ENCODE measurements at places on chromosomes 7 and 10. TPM values are rescaled to one million over a fixed set of nuclear protein-coding genes. Genes with fewer than 3 reads are reported as not detected.
A peak's percentile ranks its signal among the peaks of the same experiment; 100 is the strongest.

- no peak for DNase-seq
- no peak overlapping the region for H3K4me3 ChIP-seq
- H3K4me1 ChIP-seq = peaks cover 6% of the 10 kb centered on the region
- no peaks in the 10 kb centered on the region for H3K36me3 ChIP-seq
Observed at GRCh38 chr7:130148561-130148960, 56.6 kb downstream of the TMEM209 start.

CYP17A1 gene
- total RNA-seq = not detected

DNA sequence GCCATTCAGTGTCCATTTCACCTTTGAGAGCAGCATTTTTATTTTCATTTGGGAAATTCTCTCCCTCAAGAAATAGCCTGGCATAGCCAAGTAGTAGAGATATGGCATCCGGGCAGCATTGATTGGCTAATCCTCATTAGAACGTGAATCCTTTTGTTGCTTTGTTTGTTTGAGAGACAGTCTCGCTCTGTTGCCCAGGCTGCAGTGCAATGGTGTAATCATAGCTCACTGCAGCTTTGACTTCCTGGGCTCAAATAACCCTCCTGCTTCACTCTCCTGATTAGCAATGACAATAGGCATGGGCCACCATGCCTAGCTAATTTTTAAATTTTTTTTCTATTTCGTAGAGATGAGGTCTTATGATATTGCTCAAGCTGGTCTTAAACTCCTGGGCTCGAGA is 1174.9 kb upstream of the AUTS2 start:
- no peak for DNase-seq
- H3K4me3 ChIP-seq = no peak overlapping the region
- no peaks in the 10 kb centered on the region for H3K27me3 ChIP-seq
- no peak overlapping the region for H3K27ac ChIP-seq
- H3K36me3 ChIP-seq = no peaks in the 10 kb centered on the region

GRCh38 chr7:141577043-141577839 is 26.0 kb downstream of the AGK start:
- no peak overlapping the region for H3K27ac ChIP-seq

DNA sequence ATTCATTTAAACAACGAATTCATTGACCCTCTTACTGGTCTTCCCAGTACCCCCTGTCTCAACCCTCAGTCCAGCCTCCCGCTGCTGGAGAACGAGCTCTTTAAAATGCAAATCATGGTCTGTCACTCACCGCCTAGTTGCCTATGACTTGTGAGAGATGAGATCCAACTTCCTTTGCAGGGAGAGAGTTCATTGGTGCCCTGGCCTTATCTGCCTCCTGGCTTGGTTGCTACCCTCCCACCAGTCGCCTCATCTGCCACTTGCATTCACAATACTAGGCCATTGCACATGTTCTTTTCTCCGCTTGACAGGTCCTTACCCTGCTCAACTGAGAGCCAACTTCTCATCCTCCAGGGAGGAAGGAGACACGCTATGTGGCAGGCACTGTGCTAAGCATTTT is 54.0 kb upstream of the MXI1 start:
- no peak for DNase-seq
- peaks cover 19% of the 10 kb centered on the region for H3K4me1 ChIP-seq
- no peaks in the 10 kb centered on the region for H3K36me3 ChIP-seq
- no peak overlapping the region for H3K27ac ChIP-seq
- H3K27me3 ChIP-seq = peaks cover 2% of the 10 kb centered on the region
- no peak overlapping the region for H3K4me3 ChIP-seq

NKX1-2 gene
- total RNA-seq = not detected

HBP1 gene
- 15.8 TPM for total RNA-seq

GRCh38 chr10:52318136-52318701 is 4.1 kb downstream of the DKK1 start:
- peak overlapping the region; percentile 89 for H3K27ac ChIP-seq
- peaks cover 42% of the 10 kb centered on the region for H3K27me3 ChIP-seq
- H3K4me1 ChIP-seq = peaks cover 22% of the 10 kb centered on the region
- no peak overlapping the region for H3K4me3 ChIP-seq

GPR22 gene
- total RNA-seq = not detected

GRCh38 chr7:116583653-116584052 is 58.8 kb downstream of the CAV1 start:
- H3K4me1 ChIP-seq = peaks cover 25% of the 10 kb centered on the region
- no peaks in the 10 kb centered on the region for H3K36me3 ChIP-seq
- DNase-seq = no peak
- no peak overlapping the region for H3K4me3 ChIP-seq
- H3K27ac ChIP-seq = no peak overlapping the region
- H3K27me3 ChIP-seq = no peaks in the 10 kb centered on the region

- no peaks in the 10 kb centered on the region for H3K36me3 ChIP-seq
- no peak for DNase-seq
- no peaks in the 10 kb centered on the region for H3K27me3 ChIP-seq
- H3K4me3 ChIP-seq = no peak overlapping the region
- H3K4me1 ChIP-seq = peaks cover 6% of the 10 kb centered on the region
Observed at GRCh38 chr10:59283456-59284091, 78.8 kb downstream of the FAM13C start.

KCNH2 gene
- 10.7 TPM for total RNA-seq

GRCh38 chr7:158377800-158378623 is 209.6 kb downstream of the PTPRN2 start:
- no peak overlapping the region for H3K4me3 ChIP-seq
- peaks cover 18% of the 10 kb centered on the region for H3K27me3 ChIP-seq
- peaks cover 5% of the 10 kb centered on the region for H3K36me3 ChIP-seq
- DNase-seq = no peak
- no peak overlapping the region for H3K27ac ChIP-seq

DNA sequence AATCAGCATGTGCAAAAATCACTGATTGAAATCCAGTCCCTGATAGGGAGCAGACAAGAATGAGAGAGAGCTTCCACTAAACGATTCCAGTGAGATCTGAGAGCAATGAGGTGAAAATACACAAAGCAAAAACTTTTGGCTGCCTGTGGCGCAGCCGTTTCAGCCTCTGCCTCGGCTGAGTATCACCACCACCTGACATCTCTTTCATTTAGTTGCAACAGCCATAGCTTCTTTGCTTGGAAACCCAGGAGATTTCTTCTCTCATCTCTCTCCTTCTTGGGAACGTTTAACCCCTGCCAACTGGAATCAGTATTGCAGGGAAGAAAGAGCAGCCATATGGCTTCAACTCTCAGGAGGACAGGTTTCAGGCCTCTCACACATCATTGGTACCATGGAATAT is 237.3 kb upstream of the AGK start:
- no peak overlapping the region for H3K27ac ChIP-seq
- H3K36me3 ChIP-seq = no peaks in the 10 kb centered on the region
- DNase-seq = no peak
- no peaks in the 10 kb centered on the region for H3K4me1 ChIP-seq
- no peaks in the 10 kb centered on the region for H3K27me3 ChIP-seq

GRCh38 chr7:99372275-99373090 is 2.0 kb upstream of the ARPC1B start:
- peak overlapping the region; percentile 72 for H3K27ac ChIP-seq
- H3K4me1 ChIP-seq = peaks cover 13% of the 10 kb centered on the region
- H3K4me3 ChIP-seq = peak overlapping the region; percentile 89
- H3K27me3 ChIP-seq = peaks cover 5% of the 10 kb centered on the region

TMEM236 gene
- total RNA-seq = 0.05 TPM

DNA sequence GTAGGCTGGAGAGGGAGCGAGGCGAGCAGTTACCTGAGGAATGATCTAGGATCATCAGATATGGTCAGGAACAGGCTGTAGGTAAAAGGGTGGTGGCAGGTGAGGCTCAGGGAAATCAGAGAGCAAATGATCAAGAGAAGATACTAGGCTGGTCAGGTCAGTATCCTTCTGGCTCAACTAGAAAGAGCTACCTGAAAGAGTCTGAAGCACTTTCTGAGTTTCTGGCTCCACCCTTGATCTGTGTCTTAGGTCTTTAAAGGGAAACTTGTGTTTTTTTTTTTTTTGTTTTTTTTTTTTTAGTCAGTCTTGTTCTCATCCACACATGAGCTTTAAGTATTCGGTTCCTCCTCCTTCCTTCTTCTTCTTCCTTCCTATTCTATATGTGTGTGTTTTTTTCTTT is 10.5 kb downstream of the ADAM22 start:
- H3K4me1 ChIP-seq = peaks cover 5% of the 10 kb centered on the region
- H3K4me3 ChIP-seq = no peak overlapping the region
- no peak for DNase-seq
- H3K27ac ChIP-seq = no peak overlapping the region

DNA sequence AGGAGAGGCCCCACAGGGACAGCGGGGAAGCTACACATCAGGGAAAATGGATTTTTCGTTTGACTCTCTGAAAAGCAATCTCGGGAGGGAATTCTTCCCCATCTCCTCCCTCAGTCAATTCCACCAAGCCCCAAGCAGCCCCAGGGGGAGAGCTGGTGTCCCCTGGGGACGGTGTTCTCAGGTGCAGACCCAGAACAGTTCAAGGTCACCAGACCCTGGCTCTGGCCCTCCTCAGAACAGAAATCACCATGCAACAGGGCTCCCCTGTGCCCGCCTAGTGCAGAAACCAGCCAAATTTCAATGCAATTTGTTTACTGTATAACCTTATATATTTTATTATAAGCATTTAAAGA is 34.1 kb downstream of the GSDME start:
- no peak overlapping the region for H3K4me3 ChIP-seq
- no peak overlapping the region for H3K27ac ChIP-seq
- H3K4me1 ChIP-seq = peaks cover 24% of the 10 kb centered on the region

DNA sequence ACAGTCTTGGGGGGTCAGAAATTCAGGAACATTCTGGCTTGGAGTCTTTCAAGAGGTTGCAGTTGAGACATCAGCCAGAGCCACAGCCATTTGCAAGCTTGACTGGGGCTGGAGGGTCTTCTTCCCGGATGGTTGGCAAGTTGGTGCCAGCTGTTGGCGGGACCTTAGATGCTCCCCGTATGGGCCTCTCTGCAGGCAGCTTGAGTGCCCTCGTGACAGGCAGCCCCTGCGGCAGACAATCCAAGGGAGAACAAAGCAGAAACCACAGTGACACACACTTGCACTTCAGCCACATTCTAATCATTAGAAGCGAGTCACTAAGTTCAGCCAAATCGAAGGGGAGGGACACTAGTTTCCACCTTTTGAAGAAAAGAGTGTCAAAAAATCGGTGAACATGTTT is 59.4 kb upstream of the MXI1 start:
- no peaks in the 10 kb centered on the region for H3K36me3 ChIP-seq
- DNase-seq = no peak
- H3K4me3 ChIP-seq = no peak overlapping the region
- no peaks in the 10 kb centered on the region for H3K27me3 ChIP-seq
- H3K4me1 ChIP-seq = peaks cover 22% of the 10 kb centered on the region

GRCh38 chr7:455110-455928 is 64.3 kb downstream of the PDGFA start:
- H3K27ac ChIP-seq = no peak overlapping the region
- H3K27me3 ChIP-seq = peaks cover 22% of the 10 kb centered on the region
- H3K4me3 ChIP-seq = no peak overlapping the region
- DNase-seq = no peak
